RWPE2 (cell line): ENCODE measurements at places on chromosomes 4 and X.

DNA sequence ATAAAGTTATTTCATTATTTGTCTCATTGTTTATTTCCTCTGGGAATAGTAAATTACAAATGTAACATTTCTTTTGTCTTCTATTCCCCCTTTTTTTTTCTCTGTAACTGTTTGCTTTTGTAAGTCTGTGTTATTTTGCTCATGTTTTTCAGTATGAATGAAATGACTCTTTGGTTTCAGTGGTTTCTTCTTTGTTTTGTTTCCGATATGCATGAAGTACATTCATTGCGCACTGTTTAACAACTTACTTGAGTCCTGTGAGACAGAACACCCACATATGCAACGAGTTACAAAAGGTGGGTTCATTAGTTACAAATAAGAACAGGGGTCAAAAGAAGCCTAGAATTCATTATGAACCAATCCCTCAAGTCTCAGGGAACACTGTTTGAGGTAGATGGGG, 175.0 kb upstream of the UGT8 start:
- DNase-seq: no peak

- DNase-seq: no peak
These were observed 484.2 kb downstream of the BCOR start for GRCh38 chrX:39613482-39613995.

- DNase-seq: no peak
These were observed 32.9 kb downstream of the HOPX start for GRCh38 chr4:56648021-56648823.

DNA sequence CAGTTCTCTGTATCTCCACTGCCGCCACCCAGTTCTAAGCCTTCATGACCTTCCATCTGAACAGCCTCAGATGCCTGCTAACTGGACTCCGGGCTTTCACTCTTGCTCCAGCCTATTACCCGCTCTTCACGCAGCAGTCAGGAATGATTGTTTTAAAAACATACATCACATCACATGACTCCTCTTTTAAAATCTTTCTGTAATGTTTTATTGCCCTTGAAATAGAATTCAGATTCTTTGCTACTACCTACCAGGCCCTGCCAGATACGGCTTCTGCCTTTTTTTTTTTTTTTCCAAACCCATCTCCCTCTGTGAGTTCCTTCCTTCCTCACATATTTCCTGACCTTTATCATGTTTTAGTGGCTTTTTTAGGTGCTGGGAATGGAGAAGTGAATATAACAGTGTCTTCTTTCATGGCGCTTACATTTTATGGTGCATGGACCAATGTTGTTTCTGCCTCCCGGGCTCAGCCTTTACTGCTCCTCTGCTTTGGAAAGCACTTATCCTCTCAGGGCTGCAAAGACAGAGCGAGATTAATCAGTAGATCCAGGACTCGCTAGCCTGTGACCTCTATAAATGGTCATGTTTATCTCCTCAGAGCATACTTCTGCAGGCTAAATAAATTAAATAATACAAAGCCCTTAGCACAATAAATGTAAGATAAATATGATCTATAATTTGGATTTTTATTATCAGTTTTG, 58.0 kb downstream of the FBXO8 start:
- DNase-seq: no peak

DNA sequence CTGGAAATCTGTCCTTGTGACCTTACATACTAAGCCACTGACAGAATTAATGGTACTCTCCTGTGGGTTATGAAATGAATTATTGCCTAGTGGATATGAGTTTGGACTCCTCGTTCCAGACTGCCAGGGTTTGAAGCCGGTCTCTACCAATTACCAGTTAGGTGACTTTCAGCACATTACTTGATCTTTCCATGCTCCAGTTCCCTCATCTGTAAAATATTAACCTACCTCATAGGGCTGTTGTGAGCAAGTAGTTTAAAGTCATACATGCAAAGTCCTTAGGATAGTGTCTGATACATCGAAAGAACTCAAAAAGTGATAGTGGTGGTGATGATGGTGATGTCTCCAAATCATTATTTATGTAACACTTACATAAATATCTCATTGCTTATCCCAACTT, 373.5 kb upstream of the ARX start:
- DNase-seq: no peak

DNA sequence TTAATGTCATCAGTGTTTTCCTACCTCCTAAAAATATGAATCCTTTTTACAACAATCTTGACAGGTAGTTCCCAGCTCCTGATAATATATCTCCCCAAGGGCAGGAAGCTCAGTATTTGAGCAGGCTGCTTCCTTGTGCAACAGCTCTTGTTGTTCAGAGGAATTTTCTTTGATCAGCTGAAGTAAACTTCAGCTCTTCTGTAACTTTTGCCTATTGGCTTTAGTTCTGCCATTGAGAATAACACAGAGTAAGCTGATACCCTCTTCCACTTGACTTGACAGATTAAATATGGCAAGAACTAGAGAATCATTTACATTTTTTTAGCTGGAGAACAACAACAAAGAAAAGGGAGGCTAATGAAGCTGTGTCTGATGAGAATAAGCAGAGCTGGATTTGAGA, 75.2 kb downstream of the LUZP4 start:
- DNase-seq: no peak

GRCh38 chrX:76931518-76931917, 504.0 kb downstream of the MAGEE1 start:
- no peak for DNase-seq

DNA sequence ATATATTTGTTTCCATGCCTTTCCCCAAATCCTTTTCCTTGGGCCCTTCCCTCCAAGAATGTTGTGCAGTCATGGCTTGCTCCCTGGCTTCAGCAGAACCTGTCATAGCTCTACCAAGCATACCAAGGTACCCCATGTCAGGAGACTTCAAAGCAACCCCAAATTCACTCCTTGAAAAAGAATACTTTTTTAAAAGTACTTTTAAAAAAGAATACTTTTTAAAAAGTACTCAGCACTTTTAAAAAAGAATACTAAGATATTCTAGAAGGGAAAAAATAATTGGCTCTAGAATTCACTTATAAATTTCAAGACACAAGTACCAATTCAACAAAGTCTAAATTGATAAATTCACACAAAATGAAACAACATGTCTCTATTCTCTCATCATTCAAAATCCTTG, 76.0 kb downstream of the NR3C2 start:
- no peak for DNase-seq

- DNase-seq: no peak
These were observed 127.1 kb upstream of the ANXA3 start for GRCh38 chr4:78424461-78424860.

DNA sequence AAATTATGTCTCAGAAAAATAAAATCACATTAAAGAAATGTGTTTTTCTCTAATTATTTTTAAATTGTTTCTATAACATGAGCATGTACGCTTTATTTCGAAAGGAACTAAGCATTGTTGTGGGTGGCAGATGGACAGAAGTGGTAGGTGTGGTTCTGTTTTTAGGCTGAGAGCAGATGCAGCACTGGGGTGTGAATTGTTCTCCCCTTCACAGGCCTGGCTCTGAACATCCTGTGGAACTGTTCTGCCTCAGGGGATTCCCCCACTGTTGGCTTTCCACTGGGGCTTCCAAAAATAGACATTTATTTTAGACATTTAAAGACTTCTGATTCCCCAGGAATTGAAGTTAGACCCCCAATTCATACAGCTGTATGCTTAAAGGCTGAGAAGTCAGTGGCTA, 41.9 kb upstream of the PDHA2 start:
- no peak for DNase-seq

DNA sequence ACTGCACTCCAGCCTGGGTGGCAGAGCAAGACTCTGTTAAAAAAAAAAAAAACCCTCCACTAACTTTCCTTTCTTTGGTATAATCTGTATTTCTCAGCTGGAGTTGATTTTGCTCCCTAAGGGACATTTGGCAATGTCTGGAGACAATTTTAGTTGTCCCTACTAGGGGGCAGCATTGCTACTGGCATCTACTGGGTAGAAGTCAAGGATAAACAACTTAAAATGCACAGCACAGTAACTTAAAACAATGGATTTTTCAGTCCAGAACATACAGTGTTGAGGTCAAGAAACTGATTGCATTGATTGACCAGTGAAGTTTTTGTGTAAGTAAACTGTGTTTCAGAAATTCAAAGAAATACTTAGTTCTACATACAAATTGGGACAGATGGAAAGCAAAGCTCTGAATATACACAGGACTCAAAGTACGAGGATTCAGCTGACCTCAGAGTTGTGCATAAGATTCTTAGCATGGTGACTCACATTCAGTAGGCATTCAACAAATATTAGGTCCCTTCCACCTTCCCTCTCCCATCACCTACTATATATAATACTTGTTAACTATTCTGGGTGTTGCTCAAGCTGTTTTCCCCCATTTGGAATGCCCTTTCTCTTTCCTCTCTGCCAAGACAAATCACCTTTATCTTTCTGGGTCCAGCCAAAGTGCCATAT, 8.8 kb downstream of the DDX53 start:
- no peak for DNase-seq

DNA sequence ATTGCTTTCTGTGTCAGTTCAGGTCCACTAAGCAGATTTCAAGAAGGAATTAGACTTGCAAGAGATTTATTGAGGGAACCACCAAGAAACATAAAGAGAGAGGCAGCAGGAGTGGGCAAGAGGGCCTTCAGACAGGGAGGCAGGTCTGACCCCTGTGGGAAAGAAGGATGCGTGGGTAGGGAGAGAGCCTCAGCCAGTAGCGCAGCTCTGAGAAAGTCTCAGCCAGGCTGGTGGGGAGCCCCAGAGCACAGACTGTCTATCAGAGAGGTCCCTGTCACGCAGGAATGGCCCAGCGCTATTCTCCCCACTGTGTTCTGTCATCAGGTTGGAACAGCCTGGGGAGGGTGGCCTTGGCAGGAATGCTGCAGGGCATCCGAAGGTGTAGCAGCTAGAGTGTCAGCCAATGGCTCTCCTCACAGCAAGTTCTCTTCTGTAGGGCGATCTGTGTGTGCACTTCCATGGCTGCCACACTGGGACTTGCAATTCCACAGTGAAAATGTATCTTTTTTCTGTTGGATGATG, 48.0 kb downstream of the OTC start:
- no peak for DNase-seq

DNA sequence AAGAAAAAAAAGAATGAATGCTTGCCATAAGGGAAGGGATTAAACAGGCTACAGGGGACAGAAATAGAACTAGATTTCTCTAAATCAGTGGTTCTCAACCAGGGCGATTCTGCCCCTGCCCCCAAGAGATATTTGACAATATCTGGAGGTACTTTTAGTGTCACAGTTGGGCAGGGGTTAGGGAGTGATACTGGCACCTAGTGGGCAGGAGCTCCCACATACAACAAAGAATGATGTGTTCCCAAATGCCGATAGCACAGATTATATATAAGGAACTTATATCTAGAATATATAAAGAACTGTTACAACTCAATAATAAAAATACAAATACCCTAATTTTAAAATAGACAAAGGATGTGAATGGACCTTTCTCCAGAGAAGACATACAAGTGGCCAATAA, 14.7 kb downstream of the S100G start:
- no peak for DNase-seq

- DNase-seq: no peak
These were observed 42.0 kb upstream of the ARSJ start for GRCh38 chr4:114021451-114021850.

- no peak for DNase-seq
These were observed 1562.5 kb upstream of the ADGRL3 start for GRCh38 chr4:59637596-59637995.

DNA sequence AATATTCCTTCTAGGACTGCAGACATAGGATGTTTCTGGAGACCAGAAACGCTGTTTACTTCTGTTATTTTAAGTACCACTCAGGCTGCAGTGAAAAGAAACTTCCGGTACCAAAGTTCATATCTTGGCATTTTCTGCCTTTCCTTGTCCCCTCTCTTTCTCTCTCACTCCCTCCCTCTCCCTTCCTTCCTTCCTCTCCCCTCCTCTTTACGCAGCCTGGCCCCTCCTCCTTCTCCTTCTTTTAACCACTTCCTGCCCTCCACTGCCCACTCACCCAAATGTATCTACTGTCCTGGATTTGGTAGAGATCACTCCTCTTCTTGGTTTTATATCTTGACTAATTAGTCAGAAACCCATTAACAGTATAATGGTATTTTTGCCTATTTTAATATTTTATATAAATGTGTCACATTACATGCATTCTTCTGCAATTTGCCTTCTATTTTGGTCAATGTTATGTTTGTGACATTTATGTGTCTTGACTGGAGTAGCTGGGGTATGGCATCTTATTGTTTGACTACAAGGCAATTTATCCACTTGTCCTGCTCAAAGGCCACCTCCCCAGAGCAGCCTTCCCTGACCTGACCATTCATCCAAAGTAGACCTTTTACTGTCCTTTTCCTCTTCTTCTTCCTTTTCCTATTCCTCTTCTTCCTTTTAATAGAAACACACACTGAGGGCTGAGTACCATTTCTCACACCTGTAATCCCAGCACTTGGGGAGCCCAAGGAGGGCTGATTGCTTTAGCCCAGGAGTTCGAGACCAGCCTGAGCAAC, 56.9 kb downstream of the BCOR start:
- no peak for DNase-seq

DNA sequence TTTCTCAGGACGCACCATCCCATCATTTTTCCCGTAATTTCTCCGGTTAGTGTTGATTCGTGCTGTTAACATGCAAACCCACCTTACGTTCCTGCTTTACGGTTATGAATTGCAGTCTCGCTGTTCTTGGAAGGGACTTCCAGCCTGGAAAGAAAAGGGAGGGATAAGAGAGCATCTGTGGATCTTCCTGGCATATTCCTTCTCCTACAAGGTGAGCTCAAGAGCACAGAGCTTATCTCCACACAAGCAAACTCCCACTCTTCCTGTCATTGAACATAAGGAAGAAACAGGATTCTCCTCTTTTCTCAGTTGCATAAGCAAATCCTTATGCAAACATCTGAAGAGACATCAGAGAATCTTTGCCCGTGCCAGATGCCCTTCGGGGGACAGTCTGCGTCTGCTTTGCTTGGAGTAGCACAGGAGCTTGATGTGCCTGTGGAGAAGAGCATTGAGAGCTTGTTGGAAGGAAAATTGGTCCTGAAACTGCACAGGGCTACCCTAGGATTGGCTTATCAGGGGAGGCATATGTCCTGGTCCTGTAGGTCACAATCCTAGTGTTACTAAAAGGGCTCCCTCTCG, 127.0 kb downstream of the ASMT start:
- DNase-seq: no peak

DNA sequence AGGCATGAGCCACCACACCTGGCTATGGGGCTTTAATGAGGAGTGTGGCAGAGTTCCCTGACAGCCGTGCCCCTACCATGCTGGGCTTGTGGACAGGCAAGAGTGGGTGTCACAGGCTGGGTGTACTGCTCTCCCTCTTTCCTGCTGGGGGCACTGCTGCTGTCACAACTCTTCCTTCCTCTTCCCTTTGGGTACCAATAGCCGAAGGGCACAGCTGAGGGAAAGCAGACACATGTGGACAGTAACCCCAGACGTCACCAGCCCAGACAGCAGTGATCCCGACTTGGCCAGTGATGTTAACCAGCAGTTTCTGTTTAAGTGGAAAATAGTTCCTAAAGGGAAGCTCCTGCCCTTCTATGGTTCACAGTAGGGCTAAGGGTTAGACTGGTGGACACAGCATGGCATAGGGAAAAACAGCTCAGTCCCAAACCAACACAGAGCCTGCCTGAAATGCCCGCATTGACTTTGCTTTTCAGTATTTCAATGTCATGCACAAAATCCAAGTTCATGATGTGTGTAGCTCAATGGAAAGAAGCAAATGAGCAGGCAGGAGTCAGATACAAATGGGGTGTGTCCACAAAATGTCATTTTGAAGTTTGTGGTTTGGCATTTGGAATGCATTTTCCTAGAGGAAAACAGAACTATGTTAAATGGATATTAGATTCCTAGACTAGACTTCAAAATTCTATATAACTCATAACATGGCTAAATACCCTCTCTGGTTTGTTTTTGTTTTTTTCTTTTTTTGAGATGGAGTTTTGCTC, 24.9 kb upstream of the DDX3X start:
- DNase-seq: no peak
